RPMI7951 (cell line): ENCODE measurements at places on chromosomes 12 and 14.

GRCh38 chr12:96195845-96196451 is 1.8 kb downstream of the ELK3 start:
- peak; percentile 79 for DNase-seq

GRCh38 chr12:9931245-9931644 is 925 bp downstream of the CLEC2A start:
- no peak for DNase-seq

DNA sequence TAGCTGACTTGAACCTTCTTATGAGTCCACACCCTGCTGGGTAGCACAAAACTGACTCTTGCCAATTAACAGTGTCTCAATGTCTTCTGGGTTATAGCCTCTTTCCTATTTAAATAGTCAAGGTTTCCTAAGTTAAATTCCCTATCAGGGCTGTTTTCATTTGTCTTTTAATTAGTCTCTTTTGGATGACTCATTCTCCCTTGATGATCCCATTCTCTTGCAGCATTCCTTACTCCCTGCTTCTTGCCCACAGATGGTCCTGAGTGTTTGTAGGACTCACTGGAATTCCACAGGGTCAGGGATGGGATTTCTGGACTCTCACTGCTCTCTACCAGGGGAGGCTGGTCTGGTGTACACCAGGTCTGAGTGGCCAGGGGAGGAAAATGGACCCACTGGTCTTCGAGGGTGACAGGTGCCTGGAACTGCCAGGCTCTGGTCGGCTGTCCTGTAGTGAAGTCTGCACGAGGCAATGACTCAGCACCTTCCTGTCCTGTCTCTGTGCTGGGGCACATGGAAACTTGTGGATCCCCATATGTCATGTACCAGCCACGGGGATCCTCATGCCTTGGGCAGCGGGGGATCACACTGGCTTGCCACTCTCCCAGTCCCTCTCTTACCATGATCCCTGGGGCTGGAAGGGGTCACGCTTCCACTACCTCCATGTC is 236.5 kb upstream of the PELI2 start:
- peak; percentile 7 for DNase-seq

DNA sequence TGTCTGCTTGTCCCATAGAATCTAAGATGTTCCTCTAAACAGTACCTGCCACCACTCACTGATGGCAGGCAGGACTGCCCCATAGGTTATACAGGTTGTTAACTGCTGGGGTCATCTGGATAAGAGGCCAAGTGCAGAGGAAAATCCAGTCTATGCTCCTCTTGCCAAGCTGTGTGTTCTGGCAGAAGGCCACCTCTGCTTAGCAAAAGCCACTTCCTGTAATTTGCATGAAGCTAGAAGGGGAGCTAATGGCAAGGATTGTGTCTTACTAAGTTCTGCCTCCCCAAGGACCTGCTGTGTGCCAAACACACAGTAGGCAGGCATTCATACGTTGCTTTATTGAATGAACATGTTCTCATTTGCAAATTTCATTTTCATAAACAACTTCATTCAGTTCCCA is 445.4 kb downstream of the BCL11B start:
- peak; percentile 56 for DNase-seq

DNA sequence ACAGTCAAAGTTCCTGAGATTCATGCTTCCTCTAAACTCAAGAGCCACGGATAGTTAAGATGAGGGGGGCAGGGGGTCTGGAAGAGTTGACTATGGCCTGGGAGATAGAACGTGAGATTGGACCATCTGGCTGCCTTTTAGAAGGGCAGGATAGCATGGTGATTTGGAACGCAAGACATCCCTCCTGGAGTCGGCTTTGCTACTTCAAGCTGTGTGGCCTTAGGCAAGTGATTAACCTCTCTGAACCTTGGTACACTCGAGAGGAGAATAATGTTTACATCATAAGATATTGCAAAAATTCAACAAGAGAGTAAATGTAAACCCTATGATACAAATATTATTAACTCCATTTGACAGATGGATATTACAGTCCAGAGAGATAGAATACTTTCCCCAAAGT is 49.7 kb downstream of the RPH3A start:
- no peak for DNase-seq

DNA sequence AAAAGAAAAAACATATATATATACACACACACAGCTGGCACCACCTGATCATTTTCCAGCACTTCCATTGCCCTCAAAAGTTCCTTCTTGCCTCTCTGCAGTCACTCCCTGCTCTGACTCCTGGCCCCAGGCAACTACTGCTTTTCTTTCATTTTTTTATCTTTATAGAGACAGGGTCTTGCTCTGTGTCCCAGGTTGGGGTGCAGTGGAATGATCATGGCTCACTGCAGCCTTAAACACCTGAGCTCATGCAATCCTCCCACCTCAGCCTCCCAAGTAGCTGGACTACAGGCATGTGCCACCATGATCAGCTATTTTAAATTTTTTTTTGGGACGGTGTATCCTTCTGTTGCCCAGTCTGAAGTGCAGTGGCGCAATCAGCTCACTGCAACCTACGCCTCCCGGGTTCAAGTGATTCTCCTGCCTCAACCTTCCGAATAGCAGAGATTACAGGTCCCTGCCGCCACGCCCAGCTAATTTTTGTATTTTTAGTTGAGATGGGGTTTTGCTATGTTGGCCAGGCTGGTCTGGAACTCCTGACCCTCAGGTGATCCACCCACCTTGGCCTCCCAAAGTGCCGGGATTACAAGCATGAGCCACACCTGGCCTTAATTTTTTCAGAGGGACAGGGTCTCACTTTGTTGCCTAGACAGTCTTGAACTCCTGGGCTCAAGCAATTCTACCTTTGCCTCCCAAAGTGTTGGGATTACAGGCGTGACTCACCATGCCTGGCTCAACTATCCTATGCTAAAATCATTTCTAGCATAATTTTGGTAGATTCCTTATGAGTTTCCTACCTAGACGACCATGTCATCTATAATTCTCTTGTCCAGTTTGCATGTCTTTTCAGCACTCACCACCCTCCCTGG is 7.8 kb downstream of the HSP90AA1 start:
- no peak for DNase-seq

DNA sequence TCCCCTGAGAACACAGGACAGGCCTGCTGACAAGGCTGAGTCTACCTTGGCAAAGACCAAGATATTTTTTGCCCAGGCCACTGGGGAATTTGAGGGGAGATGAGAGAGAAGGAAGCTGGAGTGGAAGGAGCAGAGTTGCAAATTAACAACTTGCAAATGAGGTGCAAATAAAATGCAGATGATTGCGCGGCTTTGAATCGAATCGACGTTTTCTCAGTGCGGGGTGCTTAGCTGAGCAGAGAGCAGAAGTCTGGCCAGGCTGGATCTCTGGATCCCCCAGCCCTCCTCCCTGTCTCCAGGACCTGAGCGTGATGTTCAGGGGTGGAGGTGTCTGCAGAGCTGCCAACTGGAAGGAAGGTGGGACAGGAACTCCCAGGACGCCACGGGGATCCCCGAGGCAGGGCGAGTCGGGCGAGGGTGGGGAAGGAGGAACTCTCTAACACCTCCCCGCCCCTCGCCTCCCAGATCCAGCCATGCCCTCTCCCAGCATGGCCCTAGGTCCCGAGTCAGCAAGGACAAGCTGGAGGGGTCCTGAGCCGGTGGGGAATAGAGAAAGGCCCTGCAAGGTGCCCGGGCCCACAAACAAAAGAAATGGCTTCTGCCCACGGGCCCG is 527 bp upstream of the CARMIL3 start:
- no peak for DNase-seq

DNA sequence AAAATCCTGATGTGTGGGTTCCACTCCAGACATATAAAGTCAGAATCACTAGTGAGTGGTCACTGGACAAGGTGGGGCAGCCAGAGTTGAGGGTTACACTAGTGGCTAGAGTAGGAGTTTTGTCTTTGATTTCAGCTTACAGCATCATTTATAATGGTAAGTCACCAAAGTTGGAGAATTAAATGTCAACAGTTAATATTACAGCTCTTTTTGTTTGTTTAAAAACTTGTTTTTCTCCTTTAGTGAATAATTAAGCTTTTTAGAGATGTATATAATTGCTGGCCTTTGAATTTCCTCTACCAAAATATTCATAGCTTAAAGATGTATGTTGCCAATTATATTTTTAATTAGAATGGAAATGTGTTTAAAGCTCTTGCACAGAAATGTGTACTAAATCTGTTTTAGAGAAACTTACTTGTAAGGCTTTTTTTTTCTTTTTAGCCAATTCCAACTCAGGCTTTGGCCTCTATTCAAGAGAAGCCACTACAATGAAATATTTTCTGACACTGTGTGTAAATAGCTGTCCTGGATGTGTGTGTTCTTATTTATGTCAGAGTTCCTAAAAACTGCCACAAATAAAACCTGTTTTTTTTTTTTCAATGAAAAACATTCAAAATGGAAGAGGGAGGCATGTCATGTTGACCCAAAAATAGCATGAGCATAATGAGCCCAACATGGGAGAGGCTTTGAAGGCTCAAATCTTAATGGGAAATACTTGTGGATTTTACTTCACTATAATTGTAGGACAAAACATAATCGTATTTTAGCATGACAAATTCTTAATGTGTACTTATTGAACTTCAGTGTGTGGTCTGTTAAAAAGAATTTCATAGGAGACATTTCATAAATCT is 92.2 kb downstream of the TBC1D30 start:
- DNase-seq, result no peak
